ENCODE measurements at places on chromosomes 1 and 21.

DNA sequence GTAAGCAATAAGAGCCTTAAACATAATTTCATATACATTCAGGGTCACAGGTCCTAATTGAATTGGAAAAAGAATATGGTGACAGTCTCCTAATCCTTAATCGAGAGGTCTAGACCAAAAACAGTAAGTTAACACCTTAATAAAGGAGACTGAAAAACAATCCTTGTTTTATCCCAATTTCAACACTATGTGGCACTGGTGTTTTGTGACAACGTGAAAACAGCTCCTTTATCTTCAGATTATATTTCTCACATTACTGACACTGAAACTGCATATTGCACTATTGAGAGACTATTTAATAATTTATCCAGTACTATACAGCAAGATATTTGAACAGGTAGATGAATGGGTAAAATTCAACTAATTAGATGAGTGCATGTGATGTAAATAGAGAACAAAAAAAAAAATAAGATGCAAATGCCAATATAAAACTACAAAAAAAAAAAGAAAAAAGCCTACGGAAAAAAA, 34.1 kb downstream of the TP53BP2 start:
- DNase-seq, result no peak

DNA sequence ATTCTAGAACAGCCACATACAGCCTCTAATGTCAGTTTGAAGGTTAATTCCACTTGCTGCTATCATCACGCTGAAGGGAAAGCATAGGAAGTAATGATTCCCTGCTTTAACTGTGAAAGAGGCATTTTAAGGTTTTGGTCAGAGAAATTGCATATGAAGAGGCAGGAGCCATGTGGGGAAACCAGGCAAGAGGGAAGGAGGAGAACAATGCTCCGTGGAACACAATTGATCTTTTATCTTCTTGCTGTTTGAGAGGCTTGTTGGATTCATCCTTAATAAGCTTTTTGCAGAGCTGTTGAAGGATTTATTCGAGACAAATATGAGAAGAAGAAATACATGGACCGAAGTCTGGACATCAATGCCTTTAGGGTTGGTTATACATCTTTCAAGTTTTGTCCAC, 35.9 kb downstream of the SMAP2 start:
- DNase-seq, result no peak

DNA sequence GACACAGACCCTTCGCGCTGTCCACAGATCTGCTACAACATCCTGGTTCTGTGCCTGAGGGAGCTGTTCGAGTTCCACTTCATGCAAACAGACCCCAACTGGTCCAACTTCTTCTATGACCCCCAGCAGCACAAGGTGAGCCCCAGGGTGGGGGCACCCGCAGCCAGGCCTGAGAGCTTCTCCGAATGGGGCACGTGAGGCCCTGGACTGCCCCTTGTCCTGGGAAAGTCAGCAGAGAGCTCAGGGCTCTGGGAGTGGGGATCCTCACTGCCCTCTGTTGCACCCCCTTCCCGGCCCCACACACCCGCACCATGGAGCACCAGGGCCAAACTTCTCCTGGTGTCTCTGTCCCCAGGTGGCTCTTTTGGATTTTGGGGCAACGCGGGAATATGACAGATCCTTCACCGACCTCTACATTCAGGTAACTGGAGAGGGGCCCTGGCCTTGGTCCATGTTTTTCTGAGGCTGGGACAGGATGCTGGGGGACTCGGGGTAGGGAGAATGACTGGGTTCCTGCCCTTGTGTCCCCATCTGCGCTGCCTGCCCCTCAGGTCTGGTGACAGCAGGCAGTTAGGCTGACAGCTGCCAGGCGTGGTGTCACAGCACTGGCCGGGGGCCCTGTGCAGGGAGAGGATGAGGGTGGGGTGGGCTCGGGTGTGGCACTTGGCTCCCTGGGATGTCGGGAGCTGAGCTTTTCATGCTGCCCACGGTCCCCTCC, 44.6 kb downstream of the COQ8A start:
- no peak for DNase-seq

- DNase-seq, result no peak
These were observed 125.7 kb downstream of the LYPLAL1 start for GRCh38 chr1:219299420-219299819.

DNA sequence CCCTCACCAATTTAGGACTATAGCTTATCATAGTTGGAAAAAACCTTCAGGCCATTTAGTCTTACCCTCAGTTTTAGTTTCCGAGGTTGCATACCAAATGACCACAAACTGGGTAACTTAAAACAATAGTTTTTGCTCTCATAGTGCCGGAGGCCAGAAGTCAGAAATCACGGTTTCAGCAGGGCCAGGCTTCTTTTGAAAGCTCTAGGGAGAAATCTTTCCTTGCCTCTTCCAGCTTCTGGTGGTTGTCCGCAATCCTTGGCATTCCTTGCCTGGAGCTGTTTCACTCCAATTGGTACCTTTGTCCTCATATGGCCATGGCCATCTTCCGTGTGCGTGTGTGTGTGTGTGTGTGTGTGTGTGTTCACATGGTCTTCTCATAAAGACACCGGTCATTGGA, 12.4 kb upstream of the PLXNA2 start:
- no peak for DNase-seq

DNA sequence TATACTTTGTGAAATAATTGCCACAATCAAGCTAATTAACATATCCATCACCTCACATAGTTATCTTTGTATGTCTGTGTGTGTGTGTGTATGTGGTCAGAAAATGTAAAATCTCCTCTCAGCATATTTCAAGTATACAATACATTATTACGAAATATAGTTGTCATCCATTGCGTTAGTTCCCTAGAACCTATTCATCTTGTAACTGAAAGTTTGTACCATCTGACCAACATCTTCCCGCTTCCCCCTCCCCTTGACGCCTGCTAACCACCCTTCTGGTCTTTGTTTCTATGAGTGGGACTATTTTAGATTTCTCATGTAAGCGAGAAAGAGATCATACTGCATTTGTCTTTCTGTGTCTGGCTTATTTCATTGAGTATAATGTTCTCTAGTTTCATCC, 455.3 kb downstream of the KCNT2 start:
- no peak for DNase-seq

DNA sequence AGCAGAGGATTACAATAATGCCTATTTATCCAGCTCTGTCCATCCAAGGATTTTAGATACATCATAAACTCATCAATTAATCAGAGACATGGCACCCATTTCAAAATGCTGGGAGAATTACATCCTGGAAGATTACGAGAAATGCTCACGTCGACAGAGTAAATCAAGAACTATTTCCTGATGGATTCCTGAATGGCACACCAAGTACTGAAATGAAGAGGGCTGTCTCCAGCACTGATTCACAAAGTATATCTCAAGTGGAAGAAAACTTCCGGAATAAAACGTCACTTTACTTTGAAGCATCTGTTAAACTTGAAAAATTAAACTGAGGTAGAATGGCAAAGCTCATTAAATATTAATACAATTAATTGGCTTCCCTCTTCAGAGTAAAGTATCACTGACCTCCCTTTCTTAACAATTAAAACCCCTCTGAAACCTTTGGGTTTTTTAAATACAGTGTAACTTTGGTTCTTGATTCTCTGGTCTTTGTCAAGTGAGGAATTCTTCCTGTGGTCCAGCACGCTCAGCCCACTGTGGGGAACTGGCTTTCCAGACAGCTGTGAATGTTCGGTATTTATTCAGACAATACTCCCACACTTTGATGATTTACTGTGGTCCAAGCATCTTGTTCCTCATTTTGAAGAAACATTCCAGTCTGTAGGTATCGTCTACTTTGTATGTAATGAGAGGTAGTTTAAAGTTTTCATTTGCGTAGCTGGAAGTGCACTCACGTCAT, 288.0 kb downstream of the NFIA start:
- DNase-seq, result no peak

GRCh38 chr1:243944429-243945160, 94.6 kb upstream of the AKT3 start:
- DNase-seq, result no peak

- no peak for DNase-seq
These were observed 9.5 kb downstream of the JAK1 start for GRCh38 chr1:64956733-64957441.

DNA sequence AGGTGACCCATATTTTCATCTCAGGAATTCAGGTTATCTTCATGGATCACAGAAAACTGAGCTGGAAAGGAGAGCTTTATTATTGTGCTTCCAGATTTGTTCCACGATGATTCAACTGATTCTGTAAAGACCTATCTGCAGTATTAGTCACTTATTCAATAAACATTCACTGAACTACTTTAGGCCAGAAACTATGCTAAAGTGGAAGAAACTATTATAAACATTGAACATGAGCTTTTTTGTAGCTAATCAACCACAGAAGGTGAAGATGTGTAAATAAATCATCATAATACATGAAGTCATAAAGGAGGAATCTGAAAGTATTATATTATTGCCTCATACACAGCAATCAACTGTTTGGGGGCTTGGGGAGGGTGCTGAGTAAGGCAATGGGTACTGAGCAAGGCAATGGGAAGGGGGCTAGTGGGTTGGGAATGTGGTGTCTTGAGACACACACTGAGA, 30.6 kb upstream of the EXO1 start:
- DNase-seq, result no peak

DNA sequence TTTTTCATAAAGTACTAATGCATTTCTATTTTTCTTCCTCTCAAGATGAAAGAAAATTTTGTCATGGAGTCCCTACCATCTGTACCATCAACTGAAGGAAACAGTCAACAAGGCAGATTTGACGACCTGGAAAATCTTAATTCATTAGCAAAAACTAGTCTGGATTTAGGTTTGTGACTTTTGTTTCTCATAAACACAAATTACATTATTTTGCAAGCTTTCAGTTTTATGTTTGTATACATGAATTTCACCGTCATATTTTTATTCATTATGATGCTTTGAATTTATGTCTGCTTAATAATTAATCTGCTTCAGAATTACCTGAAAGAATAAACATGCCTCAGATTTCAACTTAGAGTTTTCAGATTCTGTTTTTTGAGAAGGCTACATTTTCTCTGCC, 132.9 kb downstream of the PATJ start:
- DNase-seq, result no peak

DNA sequence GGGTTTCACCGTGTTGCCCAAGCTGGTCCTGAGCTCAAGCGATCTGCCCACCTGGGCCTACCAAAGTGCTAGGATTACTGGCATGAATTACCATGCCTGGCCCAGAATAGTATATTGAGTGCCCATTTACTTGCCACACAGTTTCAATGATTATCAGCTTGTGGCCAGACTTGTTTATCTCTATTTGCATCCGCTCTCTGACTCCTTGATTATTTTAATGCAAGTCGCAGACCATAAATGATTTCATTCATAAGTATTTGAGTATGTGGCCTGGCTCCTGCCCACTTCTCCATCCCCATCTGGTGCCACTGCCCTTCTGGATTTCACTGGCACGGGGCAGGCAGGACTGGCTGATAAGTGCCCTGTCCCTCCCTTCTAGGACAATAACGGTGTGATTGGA, 18.2 kb upstream of the TRNAU1AP start:
- DNase-seq, result no peak
